ENCODE measurements at places on chromosomes 2 and 18. TPM values are rescaled to one million over a fixed set of nuclear protein-coding genes. Genes with fewer than 3 reads are reported as not detected.

FAM228B gene
- total RNA-seq: 2.0 TPM

ATP6V1B1 gene
- 2.2 TPM for total RNA-seq

TOGARAM2 gene
- total RNA-seq: 0.12 TPM

CENPA gene
- 54.6 TPM for total RNA-seq

CELF4 gene
- total RNA-seq: not detected

FAM124B gene
- not detected for total RNA-seq

CCL20 gene
- total RNA-seq: 7.2 TPM

TUBA4B gene
- 0.26 TPM for total RNA-seq

MEIS1 gene
- total RNA-seq: 1.5 TPM

TMEM150A gene
- 12.6 TPM for total RNA-seq

UPP2 gene
- total RNA-seq: not detected

SNTG2 gene
- not detected for total RNA-seq

NT5C1B gene
- total RNA-seq: not detected

R3HDM1 gene
- total RNA-seq: 20.9 TPM

WNT6 gene
- total RNA-seq: not detected

TTC32 gene
- 15.0 TPM for total RNA-seq

IL1B gene
- total RNA-seq: 0.42 TPM
